Panc1 (cell line): ENCODE measurements at places on chromosomes 2 and 18. TPM values are rescaled to one million over a fixed set of nuclear protein-coding genes. Genes with fewer than 3 reads are reported as not detected.

DNA sequence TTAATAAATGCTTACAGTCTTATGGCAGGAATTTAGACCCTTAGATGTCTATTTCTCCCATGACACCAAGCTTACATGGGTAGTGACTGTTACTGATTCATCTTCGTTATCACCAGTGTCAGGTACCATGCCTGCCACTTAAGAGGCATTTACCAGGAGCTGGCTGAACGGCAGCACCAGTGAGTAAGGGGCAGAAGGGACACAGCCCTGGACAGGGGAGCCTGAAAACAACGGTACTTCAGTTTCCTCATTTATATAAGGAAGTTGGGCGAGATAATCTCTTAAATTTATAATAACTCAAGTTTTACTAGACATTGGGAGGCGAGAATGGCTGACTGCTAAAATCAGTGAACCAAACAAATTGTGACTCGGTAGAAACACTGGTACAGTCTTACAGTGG lies 1.2 kb downstream of the COA5 start:
- peak overlapping the region; percentile 98 for H3K4me3 ChIP-seq
- H3K4me1 ChIP-seq: peaks cover 22% of the 10 kb centered on the region
- no peaks in the 10 kb centered on the region for H3K27me3 ChIP-seq

GRCh38 chr18:45019469-45019868 lies 338.8 kb downstream of the SETBP1 start:
- no peaks in the 10 kb centered on the region for H3K27me3 ChIP-seq
- DNase-seq: no peak
- no peaks in the 10 kb centered on the region for H3K36me3 ChIP-seq
- no peak overlapping the region for H3K4me3 ChIP-seq
- no peak overlapping the region for H3K27ac ChIP-seq
- H3K4me1 ChIP-seq: no peaks in the 10 kb centered on the region

- H3K4me3 ChIP-seq: peak overlapping the region; percentile 90
- H3K27ac ChIP-seq: peak overlapping the region; percentile 92
- H3K36me3 ChIP-seq: peaks cover 7% of the 10 kb centered on the region; the same call in 1 of the 2 replicates
Measured at GRCh38 chr2:28895189-28895893, 874 bp downstream of the WDR43 start.

DNA sequence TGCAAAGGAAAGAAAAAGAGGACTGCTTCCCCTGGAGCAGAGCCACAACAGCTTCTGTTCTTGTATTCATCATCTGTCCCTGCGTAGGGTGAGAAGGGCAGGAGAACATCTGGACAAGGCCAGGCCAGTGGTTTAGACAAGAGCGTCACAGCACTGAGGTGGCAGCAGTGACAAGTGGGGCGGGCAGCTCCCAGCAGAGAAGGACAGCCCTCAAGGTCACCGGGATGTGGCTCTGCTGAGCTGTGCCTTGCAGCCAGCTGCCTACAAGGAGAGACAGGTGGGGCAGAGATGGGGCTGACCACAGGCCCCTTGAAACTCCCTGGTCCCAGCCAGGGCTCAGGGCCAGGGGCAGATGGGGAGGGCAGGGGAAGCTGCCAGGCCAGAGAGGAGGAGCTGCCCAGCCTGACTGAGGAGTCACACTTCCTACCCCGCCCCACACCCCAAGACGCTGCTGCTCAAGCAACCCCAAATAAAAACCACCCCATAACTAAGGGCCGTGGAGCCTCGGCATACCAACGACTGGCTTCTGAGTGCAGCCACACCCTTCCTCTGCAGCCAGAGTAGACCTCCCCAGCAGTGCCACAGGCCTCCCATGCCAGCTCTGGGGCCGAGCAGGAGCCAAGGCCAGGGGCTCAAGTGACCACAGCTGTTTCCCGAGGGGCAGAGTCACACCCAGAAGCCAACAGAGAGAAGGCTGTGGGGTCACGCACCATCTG lies 5.4 kb downstream of the RAB11FIP5 start:
- DNase-seq: no peak
- no peak overlapping the region for H3K27ac ChIP-seq
- H3K27me3 ChIP-seq: no peaks in the 10 kb centered on the region
- H3K36me3 ChIP-seq: peaks cover 2% of the 10 kb centered on the region; the same call in 1 of the 2 replicates
- peaks cover 21% of the 10 kb centered on the region for H3K4me1 ChIP-seq
- no peak overlapping the region for H3K4me3 ChIP-seq

The SLC4A3 gene
- total RNA-seq: 13.5 TPM

The KLHL41 gene
- 0.72 TPM for total RNA-seq
